ENCODE measurements at places on chromosomes 1 and 21.

GRCh38 chr1:209291715-209292114 lies 291.8 kb upstream of the CAMK1G start:
- no peak for DNase-seq

DNA sequence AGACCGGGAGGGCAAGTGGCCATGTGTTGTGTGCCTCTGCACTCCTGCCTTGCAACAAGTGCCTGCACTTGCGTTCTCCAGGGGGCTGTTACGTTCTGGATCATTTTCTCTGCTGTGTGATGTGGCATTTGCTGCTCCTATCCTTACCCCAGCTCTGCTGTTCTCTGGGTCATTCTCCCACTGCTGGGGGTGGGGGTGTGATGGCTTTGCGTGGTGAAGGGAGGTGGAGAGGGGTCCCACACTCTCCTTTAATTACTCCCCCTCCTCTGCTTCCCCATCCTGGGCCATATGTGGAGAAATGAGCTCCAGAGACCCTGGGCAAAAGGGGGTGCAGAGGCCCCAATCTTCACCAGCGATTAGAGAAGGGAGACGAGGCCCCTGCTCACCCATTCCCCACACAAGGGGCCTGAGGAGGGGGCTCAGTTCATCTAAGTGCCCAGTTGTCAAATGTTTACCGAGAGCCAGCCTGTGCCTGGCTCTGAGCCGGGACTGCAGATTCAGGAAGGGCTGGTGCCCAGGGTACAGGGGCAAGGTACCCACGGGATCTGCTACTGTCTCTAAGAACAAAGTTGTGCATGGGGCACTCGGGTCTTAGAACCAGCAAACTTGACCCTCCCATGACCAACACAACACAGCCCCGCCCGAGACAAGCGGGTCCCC lies 355.4 kb downstream of the PTPRU start:
- no peak for DNase-seq

DNA sequence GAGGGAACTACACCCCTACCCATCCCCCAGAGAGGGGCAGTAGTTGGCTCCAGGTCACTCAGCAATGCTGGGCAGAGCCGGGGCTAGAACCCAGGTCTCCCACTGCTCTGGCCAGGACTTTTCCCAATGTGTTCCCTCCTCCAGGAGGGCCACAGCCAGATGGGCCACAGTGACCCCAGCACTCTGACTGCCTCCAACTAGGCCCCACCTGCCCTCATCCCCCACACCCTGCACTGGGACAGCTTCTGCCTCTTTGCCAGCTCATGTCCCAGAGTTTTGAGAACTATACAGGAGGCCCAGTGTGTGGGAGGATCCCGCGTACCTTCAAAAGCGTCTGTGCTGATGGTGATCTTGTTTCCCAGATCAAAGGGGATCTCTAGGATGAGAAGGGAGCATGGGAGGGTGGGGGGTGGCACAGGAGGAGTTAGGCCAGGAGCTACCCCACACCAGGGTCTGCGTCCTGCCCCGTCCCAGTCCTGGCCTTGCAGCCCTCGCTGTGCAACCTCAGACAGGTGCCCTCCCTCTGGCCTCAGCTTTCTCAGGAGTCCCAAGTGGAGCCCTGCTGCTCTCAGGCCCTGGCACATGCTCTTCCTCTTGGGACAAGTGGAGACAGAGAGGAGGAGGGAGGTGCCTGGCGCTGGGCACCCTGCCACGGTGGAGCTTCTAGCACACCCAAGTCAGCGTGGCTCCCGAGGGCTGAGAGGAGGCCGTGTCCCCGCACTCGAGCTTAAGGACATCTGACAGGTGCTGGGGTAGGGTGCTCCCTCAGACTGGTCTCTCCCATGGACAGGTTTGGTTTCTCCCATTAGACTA lies 22.0 kb downstream of the MYOM3 start:
- DNase-seq = no peak

DNA sequence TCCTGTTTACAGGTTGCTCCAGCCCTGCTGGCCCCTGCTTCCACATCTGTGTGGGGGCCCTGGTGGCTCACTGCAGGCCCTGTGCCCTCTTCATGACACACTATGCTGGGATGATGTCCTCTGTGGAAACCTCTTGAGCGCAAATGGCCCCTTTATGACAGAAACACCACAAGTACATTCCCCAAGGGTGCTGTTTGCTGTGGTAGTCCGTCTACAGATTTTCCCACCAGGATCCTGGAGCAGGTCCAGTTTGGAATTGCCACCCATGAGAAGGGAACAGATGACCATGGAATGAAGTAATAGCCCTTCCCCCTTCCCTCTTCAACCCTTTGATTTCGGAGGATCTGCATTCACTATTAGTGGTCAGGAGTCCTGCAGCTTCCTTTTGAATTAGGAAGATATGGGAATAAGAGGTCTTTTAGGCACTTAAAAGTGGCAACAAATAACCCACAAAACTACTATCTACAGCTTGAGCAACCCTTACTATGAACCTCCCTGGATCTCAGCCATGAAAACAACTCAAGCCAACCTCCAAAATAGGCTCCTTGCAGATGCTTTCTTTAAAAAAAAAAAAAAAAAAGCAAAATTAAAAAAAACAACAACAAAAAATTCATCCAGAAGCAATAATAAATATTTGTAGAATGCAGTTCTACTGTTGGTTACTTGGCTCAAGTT lies 121.9 kb upstream of the TSPAN2 start:
- no peak for DNase-seq

DNA sequence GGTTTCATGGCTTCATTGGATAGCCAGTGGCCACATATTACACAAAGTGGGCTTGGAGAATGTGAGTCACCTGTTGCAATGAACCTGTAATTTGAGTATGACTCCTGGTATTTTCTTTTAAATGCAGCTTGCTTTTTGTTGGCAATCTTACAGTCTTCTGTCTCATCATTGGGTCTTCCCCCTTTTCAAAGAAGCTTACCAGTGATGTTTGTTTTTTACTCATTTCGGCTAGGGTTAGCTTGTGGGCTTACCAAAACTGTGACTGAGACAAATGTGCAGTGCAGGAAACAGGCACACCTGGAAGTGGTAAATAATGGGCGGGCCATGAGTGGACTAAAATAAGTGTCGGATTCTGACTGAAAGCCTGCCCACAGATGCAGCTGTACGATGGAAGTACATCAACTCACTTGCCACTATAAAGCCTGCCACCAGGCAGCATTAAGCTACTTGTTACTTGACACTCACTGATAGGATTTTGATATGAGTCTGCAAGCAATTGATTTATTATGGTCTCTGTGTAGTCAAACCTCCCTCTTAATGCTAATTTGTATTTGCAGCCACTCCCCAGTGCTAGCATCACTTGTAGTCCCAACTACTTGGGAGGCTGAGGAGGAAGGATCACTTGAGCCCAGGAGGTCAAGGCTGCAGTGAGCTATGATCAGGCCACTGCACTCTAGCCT lies 4.2 kb downstream of the HHAT start:
- peak; percentile 39 for DNase-seq

DNA sequence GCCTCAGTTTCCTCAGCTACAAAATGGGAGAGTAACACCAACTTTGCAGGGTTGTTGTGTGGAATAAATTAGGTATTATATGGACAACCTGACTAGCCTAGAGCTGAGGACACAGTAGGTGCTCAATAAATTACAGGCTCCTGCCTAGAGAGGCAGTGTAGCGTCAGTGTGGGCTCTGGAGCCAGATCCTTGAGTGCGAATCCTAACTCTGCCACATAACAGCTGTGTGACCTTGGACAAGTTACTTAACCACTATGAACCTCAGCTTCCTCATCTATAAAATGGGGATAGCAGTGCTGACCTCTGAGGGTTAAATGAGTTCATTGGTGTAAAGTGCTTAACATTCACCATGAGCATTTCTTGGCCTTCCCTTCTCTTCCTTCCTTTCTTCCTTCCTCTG lies 33.1 kb downstream of the RAP1GAP start:
- no peak for DNase-seq

DNA sequence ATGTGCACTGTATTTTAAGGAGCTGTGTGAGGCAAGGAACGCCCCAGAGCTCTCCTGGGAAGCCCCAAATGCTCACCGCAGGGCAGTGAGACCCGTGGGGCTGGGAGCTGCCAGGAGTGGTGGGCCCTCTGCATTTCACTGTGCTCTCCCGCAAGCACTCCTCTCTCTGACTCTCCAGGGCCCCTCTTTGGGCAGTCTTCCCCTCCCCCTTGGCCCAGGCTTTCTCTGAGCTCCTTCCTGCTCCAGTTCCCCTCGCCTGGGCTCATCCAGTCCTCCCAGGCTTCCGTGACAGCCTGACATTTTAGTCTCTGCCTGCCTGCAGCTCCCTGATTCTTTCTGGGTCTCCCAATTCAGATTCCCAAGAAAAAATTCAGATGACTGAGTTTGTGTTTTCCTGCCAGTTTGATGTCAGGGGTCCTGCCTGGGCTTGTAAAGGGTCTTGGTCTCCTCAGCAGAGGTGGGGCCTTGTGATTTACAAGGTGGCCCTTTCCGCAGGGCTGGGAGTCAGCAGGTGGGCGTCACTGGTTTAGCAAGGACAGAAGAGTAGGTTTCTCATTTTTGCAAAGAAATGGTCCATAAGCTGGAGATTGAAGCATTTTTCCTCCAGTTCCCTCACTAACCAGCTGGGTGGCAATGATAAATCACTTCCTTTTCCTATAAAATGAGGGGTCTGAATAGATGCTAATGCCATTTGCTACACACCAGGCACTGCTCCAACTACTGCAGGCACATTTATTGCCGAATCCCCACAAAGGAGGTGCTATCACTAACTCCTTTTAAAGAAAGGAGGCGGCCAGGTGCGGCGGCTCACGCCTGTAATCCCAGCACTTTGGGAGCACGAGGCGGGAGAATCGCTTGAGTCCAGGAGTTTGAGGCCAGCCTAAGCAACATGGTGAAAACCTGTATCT lies 1.9 kb upstream of the CA6 start:
- no peak for DNase-seq

DNA sequence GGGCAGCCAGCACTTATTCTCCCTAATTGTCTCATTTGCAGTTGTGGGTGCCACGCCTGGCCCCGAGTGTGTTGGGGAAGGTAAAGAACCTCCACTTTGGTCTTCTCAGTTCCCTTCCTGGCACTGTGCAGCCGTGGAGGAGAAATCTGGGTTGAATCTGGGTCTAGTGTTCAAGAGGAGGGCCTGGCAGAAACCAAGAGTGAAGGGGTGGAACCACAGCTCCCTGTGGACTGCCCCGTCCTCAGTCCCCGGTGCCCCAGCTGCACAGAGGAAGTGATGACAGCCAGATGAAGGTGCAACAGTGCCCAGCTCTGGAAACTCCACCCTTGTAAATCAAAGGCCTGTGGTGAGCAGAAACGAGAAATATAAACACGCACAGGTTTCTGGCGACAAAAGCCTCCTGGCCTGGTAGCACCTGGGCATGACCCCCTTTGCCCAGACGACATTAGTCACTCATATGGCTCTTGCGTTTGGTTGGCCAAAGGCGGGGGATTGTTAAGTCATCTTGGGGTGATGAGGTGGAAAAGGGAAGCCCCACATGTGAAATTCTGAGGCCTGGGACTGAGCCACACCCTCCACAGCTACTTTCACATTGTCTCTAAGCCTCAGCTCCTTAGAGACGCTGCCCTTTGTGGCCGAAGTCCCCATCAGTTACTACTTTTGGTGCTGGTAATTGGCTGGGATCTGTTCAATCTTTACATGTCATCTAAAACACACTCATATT lies 4.2 kb upstream of the ECE1 start:
- DNase-seq = peak; percentile 81

DNA sequence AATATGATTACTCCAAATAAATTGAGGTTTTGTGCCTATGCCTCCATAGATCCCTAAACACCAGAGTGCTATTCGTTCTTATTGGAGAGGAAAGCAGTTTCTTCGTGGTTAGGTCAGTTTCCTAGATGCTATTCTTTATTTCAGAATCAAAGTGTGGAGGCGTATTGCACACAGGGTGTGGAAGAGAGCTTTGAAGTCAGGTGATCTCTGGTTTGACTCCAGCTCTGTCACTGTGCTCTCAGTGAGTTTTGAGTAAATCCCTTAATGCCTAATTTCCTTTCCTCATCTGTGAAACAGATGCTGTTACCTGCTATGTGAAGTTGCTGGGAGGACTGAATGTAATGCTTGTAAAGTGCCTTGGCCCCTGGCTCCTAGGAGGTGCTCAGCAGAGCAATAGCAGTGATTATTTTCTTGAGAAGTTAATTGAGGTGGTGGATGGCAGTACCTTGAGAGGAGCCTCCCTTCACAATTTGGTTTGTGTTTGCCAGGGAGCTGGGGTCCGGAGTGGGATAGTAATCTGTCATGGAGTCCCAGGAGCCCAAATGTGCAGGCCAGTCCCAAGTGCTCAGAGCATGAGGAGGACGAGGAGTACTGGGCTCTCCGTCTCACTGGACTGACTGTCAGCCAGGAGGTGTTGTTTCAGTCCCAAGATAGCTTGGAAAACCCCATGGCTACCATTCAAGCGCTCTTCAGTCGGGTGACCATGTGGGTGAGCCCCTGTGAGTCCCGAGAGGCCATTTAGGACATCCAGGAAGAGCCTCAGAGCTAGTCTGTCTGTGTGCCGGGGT lies 14.9 kb downstream of the NTPCR start:
- DNase-seq = no peak

- DNase-seq = no peak
These were observed 31.0 kb upstream of the POU3F1 start for GRCh38 chr1:38077523-38078147.

DNA sequence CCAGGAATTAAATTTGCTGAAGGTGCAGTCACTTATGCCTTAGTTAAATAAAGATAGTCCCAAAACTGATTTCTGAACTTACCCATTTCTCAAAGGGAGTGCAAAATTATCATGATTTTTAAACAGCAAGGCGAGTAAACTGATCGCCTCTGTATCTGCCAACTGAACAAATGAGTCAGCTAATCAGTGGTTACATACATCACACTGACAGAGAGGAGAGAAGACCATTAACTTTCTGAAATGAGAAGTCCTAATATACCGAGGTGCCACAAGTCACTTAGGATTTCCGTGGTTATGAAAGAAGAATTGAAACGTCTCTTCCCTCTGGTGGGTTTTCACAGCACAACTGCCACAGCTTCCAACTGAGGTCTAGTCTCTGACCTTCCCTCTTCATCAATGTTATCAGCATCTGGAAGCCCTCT lies 400.7 kb downstream of the SMYD3 start:
- DNase-seq = no peak

GRCh38 chr1:89842567-89843272 lies 21.9 kb downstream of the LRRC8D start:
- DNase-seq = no peak

DNA sequence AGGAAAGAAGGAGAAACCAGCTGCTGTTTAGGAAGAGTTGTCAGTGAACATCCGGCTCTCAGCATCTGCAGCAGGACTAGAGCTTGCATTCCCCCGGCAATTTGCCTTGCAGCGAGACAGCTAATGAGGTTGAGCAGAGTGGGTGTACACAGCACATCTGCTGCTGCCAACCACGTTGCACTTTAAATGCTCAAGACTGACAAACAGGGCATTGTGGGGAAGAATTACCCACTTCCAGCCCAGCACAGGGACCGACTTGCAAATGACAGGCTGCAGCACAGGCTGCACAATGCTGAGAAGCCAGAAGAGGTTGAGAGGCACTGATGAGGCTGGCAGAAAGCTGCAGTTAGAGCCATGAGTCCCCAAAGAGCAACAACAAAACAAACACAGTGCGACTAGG lies 47.5 kb upstream of the PLA2G2C start:
- no peak for DNase-seq

DNA sequence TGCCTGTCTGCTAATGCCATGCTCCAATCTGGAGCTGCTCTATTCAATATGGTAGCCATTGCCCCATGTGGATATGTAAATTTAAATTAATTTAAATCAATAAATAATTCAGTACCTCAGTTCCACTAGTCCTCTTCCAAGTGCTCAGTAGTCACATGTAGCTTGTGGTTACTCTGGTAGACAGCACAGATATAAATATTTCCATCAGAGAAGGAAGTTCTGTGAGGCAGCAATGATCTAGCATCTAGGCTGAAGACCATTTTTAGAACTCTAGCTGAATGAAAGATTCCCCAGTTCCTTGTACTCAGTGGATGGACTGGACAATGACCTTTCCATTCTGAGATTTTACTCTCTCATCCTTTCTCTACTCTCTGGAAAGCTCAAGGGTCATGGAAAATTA lies 25.8 kb upstream of the CAPZB start:
- DNase-seq = no peak
